Stimulated activated CD4-positive, alpha-beta T cell treated with anti-CD3 and anti-CD28 coated beads, TNF-alpha, amount 100 ng/mL, for 48 hours (primary cell): ENCODE measurements at places on chromosomes 4 and X.

DNA sequence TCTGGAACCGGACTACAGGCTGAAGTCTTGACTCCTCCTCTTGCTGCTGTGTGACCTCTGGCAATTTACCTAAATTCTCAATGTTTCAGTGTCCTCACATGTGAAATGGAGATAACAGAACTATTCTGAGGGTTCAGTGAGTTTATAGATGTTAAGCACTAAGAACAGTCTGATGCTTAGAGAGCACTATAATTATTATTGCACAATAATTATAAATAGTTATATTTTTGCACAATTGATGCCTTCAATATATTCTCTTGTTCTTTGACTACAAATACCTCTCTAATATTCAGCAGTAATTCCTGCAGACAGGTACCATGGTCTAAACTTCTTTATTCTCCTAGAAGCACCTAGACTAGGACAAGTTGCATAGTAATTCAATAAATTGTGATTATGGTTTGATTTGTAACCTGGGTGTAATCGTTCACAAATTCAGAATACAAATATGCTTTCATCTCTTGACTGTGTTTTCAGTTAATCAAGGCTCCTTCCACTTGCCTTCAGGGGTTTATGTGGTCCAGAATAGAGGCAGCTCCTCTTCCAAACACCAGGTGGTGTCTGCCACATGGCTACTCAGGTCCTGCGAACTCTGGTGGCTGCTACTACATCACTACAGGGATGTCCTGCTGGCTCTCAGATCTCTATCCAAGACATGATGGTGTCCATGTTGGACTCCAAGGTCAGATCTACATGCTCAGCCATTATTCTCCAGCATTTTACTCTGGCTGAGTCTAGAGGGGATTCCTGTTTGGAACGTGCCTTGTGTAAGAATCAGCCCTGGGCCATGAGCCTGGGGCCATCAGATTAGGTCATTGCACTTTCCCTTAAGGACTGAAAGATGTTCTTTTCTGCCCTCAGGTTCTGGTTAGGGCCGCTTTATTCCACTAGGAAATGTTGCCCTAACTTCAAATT is 103.4 kb downstream of the QRFPR start:
- no peak for DNase-seq

DNA sequence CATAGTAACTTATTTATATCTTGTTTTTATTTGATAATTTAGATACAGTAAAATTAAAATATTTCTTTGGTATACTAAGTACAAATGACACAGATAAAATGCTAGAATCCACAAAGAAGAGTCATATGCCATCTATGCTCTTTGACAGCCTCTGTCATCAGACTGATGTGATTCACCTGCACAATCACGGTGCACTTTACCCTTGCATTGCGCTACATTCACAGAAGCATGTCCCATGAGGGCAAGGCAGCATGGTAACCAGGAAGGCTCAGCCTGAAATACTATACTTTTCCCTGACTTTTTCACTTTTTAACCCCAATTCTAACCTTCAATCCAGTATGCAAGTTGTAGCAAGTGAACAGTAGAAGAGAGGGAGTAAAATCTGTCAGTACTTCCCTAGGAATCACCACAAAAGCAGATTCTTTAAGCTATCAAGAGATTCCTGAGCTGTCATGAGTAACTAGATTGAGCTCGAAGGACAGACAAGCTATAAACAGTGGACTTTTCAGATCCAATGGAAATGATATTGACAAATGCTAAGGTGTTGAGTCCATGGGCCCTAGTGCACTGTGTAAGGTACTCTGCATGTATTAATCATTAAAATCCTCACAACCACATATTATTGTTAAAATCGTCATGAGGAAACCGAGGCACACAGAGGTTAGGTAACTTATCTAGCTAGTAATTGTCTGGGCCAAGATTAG is 14.2 kb downstream of the SEC24D start:
- no peak for DNase-seq

- DNase-seq: no peak
Observed at GRCh38 chr4:44928785-44929184, 202.4 kb upstream of the GNPDA2 start.

DNA sequence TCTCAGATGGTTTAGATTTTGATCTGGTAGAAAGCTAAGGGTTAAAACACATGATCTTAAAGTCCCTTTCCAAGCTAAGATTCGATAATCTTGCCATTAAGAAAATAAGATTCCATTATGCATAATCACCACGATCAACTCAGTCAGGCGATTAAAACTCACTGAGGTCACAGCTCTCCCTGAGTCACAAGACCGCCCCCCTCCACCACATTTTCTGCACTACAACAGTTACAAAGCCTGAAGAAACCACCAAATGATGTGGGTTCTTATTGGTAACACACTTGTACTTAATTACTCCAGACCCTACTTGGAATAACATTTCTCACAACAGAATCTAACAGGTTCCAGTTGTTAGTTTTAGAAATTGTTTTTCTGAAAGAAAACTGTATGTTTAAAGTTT is 62.8 kb downstream of the SH3KBP1 start:
- DNase-seq: peak; percentile 26

DNA sequence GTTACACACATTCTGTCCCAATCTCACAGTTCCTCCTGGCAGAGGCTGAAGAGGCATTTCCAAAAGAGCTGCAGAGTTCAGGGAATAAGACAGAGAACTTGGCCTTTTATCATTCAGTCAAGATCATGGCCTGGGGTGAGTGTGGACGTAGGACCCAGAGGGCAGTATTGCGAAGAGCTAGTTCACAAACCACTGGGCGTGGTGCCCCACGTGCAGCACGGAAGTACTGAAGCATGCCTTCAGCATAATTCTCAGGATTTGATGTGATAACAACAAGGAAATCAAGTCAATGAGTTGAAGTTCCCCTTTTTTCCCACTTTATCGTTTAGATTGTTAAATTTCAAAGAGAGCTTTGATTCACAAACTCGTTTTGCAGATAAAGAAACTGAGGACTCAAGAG is 117.7 kb downstream of the RELL1 start:
- DNase-seq: no peak
